ENCODE measurements at places on chromosomes 4 and X.
A peak's percentile ranks its signal among the peaks of the same experiment; 100 is the strongest.

DNA sequence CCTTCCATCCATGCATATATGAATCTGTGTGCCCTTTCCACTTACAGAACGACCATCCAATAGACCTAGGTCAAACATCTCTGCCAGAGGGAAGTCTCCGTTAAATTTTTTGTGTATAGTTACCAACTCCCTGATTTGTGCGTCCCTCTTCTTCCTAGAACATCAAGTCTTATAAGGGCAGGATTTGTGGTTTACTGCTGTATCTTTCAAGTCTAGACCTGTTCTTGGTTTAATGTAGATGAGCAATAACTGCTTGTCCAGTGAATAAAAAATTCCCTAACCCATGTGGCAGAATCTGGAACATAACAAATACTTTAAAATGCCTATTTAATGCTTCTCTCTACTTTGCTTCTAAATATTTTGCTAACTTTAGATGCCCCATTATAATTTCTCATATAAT lies 988.8 kb downstream of the RAPGEF2 start:
- DNase-seq, result no peak

GRCh38 chr4:115234405-115235093 lies 121.1 kb upstream of the NDST4 start:
- DNase-seq, result no peak

GRCh38 chrX:150676221-150676620 lies 17.0 kb upstream of the MTMR1 start:
- no peak for DNase-seq

DNA sequence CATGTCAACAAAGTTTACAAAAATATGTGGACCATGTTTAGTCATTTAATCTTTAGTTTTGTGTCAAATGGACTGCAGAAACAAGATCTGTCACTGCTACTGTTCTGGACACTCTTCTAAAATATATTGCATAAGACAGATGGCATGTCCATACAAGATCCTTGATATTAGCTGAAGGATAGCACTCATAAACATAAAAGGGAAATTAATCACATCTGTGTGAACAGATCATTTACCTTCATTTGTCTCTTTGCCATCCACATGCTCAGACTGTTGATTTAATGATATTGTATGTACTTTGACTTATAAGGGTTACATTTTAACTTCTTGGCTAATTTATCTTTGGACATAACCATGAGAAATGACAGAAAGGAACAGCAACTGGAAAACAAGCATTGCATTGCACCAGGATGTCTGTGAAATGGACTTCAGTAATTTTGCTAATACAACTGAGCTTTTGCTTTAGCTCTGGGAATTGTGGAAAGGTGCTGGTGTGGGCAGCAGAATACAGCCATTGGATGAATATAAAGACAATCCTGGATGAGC lies at the start of gene UGT2B7:
UGT2B7 (plus strand) TSS at position 364 of the 546 bp plus-strand sequence; CDS start at position 411, 47 bp downstream.
- DNase-seq, result no peak

DNA sequence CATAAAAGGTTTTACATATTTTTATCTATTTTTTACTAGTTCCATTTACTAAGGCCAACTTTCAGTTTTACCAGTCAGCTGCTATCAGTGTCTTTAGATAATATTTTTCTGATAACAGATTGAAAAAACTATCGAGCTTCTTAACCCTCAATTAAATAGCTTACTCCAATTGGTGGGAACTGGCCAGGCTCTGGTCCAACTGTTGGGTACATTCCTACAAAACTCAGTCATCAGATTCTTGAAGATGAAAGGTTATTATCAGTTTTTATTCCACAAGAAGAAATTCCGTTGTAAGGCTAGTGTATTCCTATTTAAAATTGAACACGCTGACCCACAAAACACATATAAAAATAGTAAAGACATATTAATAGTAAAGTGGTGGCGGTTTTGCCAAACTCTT lies 346.2 kb downstream of the MAPK10 start:
- DNase-seq, result no peak

- DNase-seq, result no peak
Measured at GRCh38 chrX:154720067-154720466, 30.8 kb downstream of the GAB3 start.

GRCh38 chr4:15794905-15795304 lies 16.8 kb downstream of the CD38 start:
- no peak for DNase-seq

GRCh38 chr4:6110681-6111353 lies 89.5 kb downstream of the JAKMIP1 start:
- DNase-seq, result no peak

- no peak for DNase-seq
Measured at GRCh38 chr4:126591583-126591982, 1041.2 kb upstream of the INTU start.

- peak; percentile 92 for DNase-seq
Measured at GRCh38 chr4:6372649-6373525, 99.5 kb downstream of the PPP2R2C start.

- no peak for DNase-seq
Measured at GRCh38 chrX:132843363-132843762, 115.1 kb downstream of the HS6ST2 start.

DNA sequence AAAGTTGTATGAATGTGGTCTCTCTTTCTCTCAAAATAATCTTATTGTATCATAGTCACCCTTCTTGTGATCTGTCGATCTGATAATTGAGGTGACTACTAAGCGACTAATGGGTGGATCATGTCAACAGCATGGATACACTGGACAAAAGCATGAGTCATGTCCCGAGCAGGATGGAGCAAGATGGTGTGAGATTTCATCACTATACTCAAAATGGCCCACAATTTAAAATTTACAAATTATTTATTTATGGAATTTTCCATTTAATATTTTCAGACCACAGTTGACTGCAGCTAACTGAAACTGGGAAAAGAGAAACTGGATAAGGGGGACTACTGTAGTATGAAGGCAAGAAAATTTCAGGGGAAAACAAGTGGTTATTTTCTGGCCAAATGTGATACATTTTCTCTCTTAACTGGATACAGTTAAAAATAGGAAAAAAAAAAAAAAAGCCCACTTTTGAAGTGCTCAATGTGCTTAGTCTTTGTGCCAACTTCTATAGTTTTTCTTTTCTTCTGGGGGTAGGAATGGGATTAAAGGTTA lies 25.3 kb downstream of the FAM241A start:
- DNase-seq, result peak; percentile 84

- DNase-seq, result no peak
Measured at GRCh38 chrX:27242581-27242980, 220.6 kb downstream of the PPP4R3C start.

DNA sequence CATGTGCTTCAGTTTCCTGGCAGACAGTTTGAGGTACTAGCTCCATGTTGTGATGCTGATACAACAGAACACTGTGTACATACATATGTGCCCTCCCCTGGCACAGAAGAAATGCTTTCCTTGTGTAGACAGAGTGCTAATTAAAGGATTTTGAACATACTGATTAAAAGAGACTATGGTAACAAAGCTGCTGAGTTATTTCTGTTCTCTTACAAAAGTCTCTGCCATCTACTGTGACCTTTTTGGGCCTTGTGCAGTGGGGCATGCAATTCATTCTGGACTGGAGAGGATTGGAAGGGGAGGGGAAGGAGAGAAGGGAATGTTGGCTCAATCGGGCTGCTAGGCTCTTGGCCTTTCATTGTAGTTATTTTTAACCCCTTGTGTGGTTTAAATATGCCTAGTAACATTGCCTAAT lies 6.0 kb downstream of the PDLIM5 start:
- DNase-seq, result no peak

GRCh38 chr4:34198966-34199365 lies 2045.3 kb downstream of the ARAP2 start:
- no peak for DNase-seq

DNA sequence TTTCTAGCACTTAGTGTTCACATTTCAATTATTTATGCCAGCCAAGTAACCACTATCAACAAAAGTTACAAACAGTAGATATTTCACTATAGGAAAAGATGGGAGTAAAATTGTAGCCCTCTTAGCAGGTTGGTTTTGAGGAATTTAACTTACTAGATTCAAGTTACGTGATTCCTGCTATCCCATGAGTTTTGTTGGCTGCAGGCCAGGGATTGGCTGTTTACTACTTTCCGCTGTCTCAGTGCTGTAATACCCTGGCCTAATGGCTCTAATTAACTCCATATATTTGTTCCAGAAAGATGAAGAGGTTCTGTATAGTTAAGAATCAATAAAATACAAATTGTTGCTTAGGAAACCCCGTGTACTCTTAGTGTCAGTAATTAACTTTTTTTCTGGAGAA lies 55.5 kb upstream of the MAGED1 start:
- no peak for DNase-seq

DNA sequence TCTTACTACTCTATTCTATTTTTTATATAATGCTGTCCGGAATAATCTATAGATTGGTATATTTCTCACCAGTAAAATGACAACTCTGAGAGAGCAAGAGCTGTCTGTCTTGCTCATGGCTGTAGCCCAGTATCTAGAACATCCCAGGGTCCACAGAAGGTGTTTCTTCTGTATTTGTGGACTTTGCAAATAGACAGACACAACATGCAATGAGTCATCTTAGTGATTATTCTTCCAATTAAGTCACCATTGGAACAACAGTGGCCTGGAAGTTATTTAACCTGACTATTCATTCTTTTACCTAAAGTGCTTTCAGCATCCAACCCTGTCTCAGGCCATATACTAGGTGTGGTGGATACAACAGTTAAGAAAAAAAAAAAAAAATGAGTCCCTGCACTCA lies 179.5 kb downstream of the PPARGC1A start:
- DNase-seq, result no peak

- DNase-seq, result no peak
Measured at GRCh38 chr4:125642645-125643044, 327.9 kb downstream of the FAT4 start.

All from K562 (cell line).